Activated T-cell treated with anti-CD3 and anti-CD28 coated beads, Interleukin-2, amount 50 U/mL, for 72 hours (primary cell): ENCODE measurements at places on chromosomes 6 and 20. TPM values are rescaled to one million over a fixed set of nuclear protein-coding genes. Genes with fewer than 3 reads are reported as not detected.

GRCh38 chr20:59455402-59456341, 148.7 kb upstream of the PHACTR3 start:
- H3K4me1 ChIP-seq: no peaks in the 10 kb centered on the region
- H3K27ac ChIP-seq: no peak overlapping the region
- H3K27me3 ChIP-seq: peaks cover 13% of the 10 kb centered on the region
- no peaks in the 10 kb centered on the region for H3K36me3 ChIP-seq

NOTCH4 gene
- 0.63 TPM for total RNA-seq

DNA sequence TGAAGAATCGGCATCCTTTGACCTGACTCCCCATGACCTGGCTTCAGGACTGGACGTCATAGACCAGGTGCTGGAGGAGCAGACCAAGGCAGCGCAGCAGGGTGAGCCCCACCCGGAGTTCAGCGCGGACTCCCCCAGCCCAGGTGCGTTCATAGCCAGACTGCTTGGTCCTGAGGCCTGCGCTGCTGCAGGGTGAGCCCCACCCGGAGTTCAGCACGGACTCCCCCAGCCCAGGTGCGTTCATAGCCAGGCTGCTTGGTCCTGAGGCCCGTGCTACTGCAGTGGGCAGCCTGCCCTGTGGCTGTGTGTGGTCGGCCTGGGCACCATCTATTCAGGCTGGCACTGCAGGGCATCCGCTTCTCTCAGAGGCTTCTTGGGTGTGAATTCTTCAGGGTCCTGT, 15.8 kb downstream of the RTEL1 start:
- H3K36me3 ChIP-seq: peaks cover 8% of the 10 kb centered on the region
- DNase-seq: no peak
- no peak overlapping the region for H3K27ac ChIP-seq
- no peaks in the 10 kb centered on the region for H3K4me1 ChIP-seq
- H3K27me3 ChIP-seq: no peaks in the 10 kb centered on the region

DNA sequence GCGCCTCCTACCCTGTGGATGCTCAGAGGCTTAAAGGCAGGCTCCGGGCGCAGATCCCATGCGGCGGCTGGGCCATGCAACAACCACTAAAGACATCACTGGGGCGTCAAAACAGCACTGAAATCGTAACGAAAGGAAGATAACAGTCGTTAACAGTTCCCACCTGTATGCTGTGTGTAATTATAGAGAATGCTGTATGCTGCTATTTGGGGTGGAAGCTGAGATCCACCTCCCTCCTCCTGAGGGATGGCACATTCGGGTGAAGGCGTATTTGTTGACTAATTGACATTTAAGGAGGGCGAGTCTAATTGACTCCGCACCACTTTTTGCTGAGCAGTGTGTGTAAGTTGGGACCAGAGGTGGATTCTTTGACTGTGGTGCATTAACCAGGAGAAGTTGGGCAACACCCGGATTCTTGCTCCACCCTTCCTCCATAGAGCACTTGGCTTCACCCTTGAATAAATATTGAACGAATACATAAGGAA, 687 bp downstream of the SLC35A1 start:
- no peaks in the 10 kb centered on the region for H3K27me3 ChIP-seq
- H3K4me1 ChIP-seq: peaks cover 30% of the 10 kb centered on the region
- H3K27ac ChIP-seq: peak overlapping the region; percentile 9
- H3K36me3 ChIP-seq: peaks cover 6% of the 10 kb centered on the region
- DNase-seq: no peak

RUNX2 gene
- total RNA-seq: 61.1 TPM

TCF19 gene
- total RNA-seq: 82.7 TPM

GRCh38 chr6:2978923-2979322, 7.6 kb upstream of the SERPINB6 start:
- no peak overlapping the region for H3K4me3 ChIP-seq
- no peak for DNase-seq

GRCh38 chr6:8530785-8531435, 95.6 kb upstream of the SLC35B3 start:
- no peak overlapping the region for H3K27ac ChIP-seq
- no peaks in the 10 kb centered on the region for H3K4me1 ChIP-seq
- H3K27me3 ChIP-seq: no peaks in the 10 kb centered on the region
- H3K36me3 ChIP-seq: no peaks in the 10 kb centered on the region
- H3K4me3 ChIP-seq: no peak overlapping the region
- no peak for DNase-seq

TNFRSF21 gene
- total RNA-seq: 5.8 TPM

DNA sequence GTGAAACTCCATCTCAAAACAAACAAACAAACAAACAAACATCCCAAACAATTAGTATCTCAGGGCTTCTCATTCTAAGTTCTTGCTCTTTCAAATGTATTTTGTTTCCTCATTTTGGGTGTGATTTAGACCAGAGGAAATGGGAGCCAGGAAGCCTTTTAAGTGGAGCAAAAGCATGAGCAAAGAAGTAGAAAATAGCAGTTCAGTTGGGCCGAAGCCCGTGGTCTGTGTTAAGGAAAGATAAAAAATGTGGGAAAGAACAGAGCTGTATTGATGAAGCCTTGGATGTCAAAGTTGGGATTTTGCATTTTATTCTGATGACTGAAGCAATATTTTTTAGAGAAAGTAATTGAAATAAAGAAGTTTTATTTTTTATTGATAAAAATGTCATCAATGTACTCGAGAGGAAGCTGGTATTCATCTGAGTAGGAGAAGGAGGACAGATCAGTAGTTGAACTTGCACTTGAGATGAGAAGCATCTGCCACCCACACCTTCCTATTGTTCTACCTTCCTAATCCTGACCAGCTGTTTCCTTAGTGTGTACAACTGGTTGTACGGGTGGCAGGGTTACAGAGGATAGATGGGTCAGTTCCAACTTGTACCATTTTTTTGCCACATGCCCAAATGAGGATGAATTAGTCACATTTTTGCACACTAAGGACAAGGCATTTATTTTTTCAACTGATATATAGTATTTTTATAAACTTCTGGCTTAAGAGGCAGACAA, 56.1 kb downstream of the KIAA0408 start:
- no peak overlapping the region for H3K4me3 ChIP-seq
- no peaks in the 10 kb centered on the region for H3K27me3 ChIP-seq
- DNase-seq: no peak
- peaks cover 16% of the 10 kb centered on the region for H3K4me1 ChIP-seq

DNA sequence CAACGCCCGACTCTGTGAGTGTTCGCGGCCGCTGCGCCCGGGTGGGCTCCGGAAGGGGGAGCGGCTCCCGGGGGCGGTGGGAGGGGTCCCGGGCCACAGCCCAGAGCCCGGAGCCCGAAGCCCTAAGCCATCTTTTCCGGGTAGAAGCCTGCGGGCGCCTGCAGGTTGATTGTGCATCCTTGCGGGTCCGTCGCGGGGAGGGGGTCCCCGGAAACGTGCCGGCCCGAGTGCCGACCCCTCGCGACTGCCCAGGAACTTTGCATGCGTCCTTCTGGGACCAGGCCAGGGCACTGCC, 413 bp downstream of the PTPRA start:
- peak; percentile 75 for DNase-seq
- H3K27me3 ChIP-seq: no peaks in the 10 kb centered on the region
- H3K4me3 ChIP-seq: peak overlapping the region; percentile 74

- H3K27me3 ChIP-seq: no peaks in the 10 kb centered on the region
- H3K4me1 ChIP-seq: no peaks in the 10 kb centered on the region
- H3K27ac ChIP-seq: no peak overlapping the region
- DNase-seq: no peak
- H3K36me3 ChIP-seq: no peaks in the 10 kb centered on the region
Observed at GRCh38 chr20:4455301-4455701, 266.4 kb upstream of the PRND start.

- H3K27ac ChIP-seq: no peak overlapping the region
- H3K4me3 ChIP-seq: peak overlapping the region; percentile 18
- peak; percentile 36 for DNase-seq
- no peaks in the 10 kb centered on the region for H3K4me1 ChIP-seq
- H3K36me3 ChIP-seq: no peaks in the 10 kb centered on the region
Observed at GRCh38 chr20:35992713-35993335, 24.4 kb downstream of the CNBD2 start.

PRSS16 gene
- total RNA-seq: 5.3 TPM

ENPP5 gene
- total RNA-seq: 0.16 TPM

DNA sequence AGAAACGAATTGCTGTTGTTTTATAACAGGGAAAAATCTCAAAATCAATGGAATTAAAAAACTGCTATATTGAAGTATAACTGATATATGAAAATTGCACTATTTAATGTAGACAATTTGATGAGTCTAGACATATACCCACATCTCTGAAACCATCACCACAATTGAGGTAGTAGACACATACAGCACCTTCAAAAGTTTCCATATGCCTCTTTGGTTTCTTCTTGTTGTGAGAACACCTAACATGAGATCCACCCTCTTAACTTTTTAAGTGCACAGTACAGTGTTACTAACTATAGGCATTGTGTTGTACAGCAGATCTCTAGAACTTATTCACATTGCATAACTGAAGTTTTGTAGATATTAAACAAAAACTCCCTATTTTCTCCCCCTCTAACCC, 14.0 kb upstream of the SLC17A5 start:
- DNase-seq: no peak
- no peak overlapping the region for H3K27ac ChIP-seq
- no peaks in the 10 kb centered on the region for H3K36me3 ChIP-seq
- H3K27me3 ChIP-seq: peaks cover 35% of the 10 kb centered on the region
- peaks cover 27% of the 10 kb centered on the region for H3K4me1 ChIP-seq
- no peak overlapping the region for H3K4me3 ChIP-seq

DNA sequence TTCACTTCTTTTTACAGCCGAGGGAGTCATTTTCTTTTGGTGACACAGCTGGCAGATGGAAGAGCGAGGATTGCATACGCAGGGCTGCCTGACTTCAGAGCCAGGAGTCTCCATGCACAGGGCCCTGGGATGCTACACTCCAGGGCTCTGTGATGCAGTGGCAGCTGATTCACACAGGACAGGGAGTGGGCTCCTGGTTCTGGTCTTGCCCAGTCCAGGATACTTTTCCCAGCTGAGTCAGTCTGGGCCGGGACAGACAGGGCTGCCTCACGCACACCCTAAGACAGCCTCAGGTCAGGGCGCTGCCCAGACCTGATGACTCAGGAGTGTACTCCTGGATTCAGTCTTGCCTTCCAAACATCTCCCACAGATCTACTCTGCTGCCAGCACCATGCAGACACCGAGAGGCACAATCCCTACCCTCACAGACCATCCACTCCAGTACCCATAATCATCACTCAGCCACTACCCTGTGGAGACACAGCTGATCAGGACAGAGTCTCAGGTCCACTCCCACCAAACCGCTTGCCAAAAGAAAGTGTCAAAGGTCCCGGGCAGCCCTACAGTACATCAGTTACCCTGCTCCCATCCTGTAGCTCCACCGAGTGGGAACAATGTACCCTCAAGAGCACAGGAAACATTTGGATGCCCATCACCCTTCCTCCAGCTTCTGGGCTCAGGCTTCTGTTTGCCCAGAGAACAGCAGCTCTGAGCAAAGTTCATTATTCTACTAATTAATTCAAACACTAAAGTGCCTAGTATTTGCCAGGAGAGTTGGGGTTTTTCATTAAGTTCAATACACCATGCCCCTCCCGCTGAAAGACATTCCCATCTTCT, 11.5 kb downstream of the SDC4 start:
- H3K4me1 ChIP-seq: no peaks in the 10 kb centered on the region
- H3K27me3 ChIP-seq: no peaks in the 10 kb centered on the region
- H3K4me3 ChIP-seq: no peak overlapping the region
- H3K36me3 ChIP-seq: peaks cover 6% of the 10 kb centered on the region
- DNase-seq: no peak

DNA sequence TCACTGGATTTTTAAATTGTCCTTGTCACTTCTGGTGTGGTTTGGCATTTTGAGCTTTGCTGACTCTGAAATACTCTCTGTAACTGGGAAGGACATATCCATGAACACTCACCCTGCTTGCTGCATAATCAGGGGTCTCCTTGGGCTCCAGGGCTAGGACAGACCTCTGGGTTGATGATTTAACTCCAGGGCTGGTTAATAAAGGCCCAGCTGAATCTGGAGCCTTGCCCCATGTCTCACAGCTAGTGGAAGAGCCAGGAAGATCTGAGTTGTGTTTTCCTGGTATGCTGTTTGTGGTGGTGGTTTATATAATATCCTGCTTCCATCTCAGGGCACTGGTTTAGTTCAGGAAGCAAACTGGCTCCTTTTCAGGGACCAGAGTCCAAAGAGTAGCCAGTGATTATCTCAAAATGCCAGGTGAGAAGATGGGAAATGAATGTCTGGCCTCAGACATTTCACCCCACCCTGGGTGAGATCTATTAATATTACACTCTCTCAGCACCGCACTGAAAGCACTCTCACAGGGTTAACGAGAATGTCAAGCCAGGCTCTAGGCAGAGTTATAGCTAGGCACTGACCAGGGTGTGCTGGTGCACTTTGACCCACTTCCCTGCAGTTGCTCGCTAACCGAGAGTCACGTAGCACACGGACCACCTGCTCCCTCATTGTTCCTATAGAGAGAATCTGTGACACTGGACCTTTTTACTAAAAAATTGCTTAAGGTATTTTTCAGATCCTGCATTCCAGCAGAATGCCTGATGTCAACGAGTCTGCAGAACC, 90.1 kb upstream of the SLC22A16 start:
- no peak overlapping the region for H3K4me3 ChIP-seq
- no peaks in the 10 kb centered on the region for H3K27me3 ChIP-seq
- H3K36me3 ChIP-seq: no peaks in the 10 kb centered on the region
- H3K4me1 ChIP-seq: peaks cover 12% of the 10 kb centered on the region

GRCh38 chr6:77264970-77265369, 198.3 kb downstream of the HTR1B start:
- no peak for DNase-seq
- no peak overlapping the region for H3K4me3 ChIP-seq
- H3K36me3 ChIP-seq: no peaks in the 10 kb centered on the region
- no peak overlapping the region for H3K27ac ChIP-seq

SLC17A2 gene
- not detected for total RNA-seq

DNA sequence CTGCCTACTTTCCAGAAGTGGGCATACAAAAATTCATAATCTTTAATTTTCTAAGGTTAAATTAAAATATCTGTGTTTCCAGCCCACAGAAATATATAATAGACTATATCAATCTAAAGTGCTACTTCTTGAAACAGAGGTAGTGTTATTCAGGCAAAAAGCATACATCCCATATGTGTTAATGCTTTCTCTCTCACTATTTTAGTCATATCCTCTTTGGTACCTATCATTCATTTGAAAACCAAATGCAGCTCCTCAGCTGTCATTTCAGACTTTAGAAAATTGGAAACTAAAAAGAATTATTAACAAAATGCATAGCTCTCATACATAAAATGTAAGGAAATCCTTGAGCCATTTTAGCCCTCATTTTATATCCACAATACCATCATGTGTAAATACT, 925 bp downstream of the FHL5 start:
- H3K27ac ChIP-seq: no peak overlapping the region
- H3K27me3 ChIP-seq: peaks cover 14% of the 10 kb centered on the region
- DNase-seq: no peak
- no peaks in the 10 kb centered on the region for H3K4me1 ChIP-seq

PNPLA1 gene
- not detected for total RNA-seq

DNA sequence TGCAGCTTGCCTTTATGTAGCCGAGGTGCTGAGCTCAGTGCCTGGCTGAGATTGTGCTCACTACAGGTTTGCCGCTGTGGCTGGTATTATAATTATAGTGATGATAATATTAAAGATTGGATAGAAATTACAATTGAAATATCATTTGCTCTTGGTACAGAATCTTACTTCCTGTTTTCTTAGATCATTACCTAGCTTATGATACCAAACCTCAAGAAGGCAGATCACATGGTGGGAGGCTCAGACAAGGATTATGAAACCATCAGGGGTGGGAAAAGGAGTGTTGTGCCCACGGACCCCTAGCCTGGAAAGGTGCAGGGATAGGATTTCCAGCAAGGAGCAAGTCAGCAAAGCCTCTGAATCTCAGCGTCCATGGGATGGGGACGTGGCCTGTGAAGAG, 70.6 kb downstream of the IGF2R start:
- peaks cover 10% of the 10 kb centered on the region for H3K36me3 ChIP-seq
- no peak overlapping the region for H3K4me3 ChIP-seq
- H3K27me3 ChIP-seq: no peaks in the 10 kb centered on the region
- peaks cover 15% of the 10 kb centered on the region for H3K4me1 ChIP-seq
- DNase-seq: no peak
